Hematopoietic multipotent progenitor cell treated with erythropoietin and hydrocortisone succinate and interleukin-3 and kit ligand, for 8 days (in vitro differentiated cells): ENCODE measurements at places on chromosomes 11 and 22.

DNA sequence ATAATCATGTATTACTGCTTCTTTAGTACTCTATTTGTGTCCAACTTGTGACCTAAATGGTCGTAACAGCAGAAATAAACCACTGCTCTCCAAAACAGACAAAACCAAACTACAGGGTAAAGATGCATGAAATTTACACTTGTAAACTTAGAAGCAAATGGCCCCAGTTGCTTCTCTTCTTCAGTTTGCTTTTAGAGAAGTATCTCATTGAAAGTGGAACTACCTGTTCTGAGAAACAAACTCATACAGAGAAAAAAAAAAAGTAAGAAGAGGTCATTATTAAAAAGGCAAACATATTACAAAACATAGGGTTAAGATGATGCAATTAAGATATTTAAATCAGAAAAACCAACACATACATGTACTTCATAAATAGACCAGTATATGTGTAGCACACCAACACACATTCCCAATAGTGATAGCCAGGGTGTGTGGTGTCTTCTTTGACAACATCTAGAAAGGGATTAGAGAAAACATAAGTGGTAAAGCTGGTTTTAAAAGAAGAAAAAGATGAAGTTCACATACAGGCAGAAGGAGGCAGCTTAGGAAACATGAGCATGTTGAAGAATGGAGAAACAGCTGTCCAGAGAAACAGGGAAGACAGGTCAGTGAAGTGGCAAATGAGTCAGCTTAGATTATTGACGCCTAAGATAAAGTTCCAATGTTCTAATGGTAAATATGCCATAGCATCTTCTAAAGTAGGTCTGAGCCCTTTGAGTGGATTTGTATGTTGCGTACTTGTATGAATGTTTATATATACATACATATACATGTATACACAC, 844.7 kb upstream of the CCDC90B start:
- no peak for DNase-seq

- DNase-seq: no peak
These were observed 224.6 kb upstream of the PLET1 start for GRCh38 chr11:112485280-112485679.

DNA sequence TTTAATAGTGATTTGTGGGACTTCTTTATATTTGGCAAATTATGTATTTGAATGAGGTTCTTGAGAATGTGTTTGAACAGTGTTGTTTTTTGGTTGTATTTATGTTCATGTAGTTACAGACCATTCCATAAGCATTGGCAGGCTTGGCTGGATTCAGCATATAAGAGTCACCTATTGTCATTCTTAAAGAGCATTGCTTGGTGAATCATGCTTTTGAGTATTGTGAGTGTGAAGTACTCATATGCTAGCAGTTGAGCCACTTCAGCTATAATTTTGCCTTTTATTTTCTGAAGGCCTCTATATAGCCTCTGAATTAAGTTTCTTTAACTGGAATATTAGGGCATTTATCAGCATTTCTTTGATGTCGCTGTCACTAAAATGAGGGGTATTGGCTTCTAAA, 110.0 kb upstream of the GAL start:
- DNase-seq: no peak

DNA sequence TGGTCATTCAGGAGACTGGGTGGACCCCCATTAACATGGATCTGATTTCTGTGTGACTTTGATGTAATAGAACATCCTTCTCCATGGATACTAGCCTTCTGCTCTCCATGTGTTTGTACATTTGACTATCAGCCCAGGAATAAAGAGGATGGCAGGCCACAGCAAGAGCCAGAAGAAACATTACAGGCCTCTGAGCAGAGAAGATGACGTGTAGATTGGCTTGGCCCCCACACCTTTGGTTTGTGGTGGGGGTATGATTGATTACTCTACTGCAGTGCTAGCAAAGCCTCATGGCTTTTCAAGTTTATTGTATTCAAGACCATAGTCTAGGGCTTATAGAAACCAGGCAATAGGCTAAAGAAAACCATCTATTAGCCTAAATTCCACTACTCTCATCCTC, 77.0 kb downstream of the GRAMD1B start:
- no peak for DNase-seq

DNA sequence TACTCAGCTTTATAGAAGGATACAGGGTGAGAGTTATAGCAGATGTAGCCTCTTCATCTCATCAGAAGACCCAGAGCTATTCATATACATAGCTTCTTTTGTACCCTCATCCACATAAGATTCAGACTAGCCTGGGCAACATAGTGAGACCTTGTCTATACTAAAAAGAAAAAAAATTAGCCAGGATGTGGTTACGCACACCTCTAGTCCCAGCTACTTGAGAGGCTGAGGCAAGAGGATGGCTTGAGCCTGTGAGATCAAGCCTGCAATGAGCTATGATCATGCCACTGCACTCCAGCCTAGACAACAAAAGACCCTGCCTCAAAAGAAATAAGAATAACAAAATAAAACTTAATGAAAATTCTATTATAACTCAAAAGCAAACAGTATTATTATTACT, 36.7 kb upstream of the B3GNT6 start:
- no peak for DNase-seq

DNA sequence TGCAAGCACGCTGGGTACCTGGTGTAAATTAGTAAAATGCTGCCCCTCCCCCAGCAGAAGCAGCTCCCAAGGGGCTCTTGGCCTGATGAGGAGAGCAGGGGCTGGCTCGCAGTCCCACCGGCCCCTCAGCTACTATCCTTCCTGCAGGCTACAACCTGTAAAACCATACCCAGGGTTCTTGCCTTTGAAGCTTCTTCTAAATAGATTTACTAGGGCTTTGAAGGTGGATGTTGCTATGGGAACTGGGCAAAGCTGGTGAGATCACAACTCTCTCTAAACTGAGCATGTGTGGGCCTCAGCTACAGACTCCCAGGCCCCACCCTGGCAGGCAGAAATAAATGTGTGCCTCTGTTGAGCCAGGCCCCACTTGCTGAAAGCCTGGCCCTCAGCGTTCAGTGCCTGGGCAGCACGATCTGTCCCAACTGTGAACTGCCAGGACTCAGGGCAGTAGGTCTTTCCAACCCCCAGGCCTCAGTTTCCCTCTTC, 18.5 kb downstream of the CD5 start:
- DNase-seq: no peak

DNA sequence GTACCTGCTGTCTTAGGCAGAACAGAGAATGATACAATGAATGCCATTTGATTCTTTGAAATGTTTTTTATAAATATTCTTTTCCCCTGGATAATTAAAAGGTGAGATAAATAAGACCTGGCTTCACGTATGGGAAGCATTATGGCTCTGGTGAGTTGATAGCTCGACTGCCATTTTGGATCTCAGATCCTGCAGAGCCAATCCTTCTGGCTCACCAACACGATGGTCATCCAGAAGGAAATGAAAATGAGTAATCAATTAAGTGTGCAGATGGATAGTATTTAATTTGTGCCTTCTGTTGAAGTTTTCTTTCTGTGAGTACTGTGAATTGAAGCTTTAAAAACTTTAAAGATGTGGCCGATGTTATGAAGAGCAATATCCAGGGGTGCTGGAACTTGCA, 2.7 kb downstream of the TNRC6B start:
- no peak for DNase-seq

DNA sequence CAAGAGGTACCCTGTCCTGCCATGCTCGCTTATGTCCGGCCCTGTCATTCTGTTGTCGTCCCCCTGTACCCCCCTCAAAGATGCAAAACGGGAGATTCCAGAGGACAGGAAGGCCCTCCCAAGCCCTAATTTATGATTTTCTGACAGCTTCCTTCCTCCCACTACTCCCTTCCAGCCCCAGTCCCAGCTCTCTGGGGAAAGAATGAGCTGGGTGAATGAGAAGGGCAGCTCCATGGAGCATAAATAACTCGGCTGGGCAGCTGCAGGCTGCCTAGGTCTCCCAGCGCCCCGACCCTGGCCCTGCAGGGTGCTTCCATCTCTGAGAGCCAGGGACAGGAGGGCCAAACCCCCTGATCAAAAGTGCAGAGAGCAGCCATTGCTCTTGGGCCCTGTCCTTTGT, 3.9 kb upstream of the EMID1 start:
- no peak for DNase-seq

DNA sequence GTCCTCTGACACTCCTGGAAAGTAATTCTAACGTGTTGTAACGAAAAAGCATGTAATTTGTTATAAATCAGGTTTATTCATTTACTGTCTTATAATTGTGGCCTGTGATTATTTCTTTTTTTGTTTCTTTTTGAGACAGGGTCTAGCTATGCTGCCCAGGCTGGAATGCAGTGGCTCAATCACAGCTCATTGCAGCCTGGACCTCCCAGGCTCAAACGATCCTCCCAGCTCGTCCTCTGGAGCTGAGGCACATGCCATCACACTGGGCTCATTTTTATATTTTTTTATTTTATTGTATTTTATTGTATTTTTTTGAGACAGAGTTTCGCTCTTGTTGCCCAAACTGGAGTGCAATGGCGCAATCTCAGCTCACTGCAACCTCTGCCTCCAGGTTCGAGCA, 15.9 kb downstream of the DENND5A start:
- DNase-seq: no peak

DNA sequence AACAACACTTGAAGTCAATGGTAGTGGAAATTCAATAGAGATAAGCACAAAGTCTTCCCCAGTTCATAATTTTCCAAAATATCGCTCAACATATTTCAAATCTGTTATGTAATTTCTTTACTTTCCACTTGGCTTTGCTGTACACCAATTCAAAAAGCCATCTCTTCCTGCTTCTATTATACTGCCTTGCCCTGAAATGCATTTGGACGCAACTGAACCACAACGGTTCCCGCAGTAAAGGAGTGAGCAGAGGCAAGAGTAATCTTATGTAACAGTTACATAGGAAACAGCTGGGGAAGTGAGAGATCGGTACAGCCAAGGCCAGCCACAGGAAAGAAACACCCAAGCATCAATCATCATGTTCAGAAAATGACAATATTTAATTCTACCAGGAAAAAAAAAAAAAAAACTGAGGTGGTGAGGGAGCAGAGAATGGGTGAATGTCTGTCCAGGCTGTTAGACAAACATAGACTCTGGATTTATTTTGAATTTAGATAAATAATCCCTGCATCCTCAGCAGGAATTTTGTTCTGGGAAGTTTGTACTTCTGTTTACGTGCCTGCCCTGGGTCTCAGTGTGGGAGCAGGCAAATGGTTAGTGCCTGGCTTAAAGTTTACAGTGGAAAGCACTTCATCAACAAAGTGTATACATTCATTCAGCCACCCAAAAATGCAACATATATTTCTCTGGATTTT, 392.2 kb downstream of the ETS1 start:
- peak; percentile 53 for DNase-seq

- DNase-seq: no peak
These were observed 12.8 kb downstream of the CXCR5 start for GRCh38 chr11:118896472-118896913.

DNA sequence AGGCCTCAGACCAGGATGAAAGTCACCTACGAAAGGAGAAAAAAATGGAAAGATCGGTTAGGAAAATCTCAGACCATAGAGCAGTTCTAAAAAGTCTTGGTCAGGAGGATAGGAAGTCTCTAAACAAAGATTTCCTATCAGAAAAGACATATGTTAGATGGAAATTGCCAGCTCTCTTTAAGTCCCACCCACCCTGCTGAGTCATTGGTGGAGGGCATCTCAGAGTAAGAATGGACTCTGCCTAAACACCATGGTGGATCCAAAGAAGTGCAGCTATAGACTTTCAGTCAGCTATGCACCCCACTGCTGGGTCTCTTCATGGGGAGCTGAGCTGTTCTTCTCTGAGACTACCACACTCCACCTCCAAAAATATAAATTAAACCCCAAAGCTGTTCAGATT, 3.7 kb downstream of the OR8B2 start:
- DNase-seq: no peak
